ENCODE measurements at places on chromosomes 7 and 10. TPM values are rescaled to one million over a fixed set of nuclear protein-coding genes. Genes with fewer than 3 reads are reported as not detected.

PLAU gene
- total RNA-seq, result 1.6 TPM

- no peak overlapping the region for H3K27ac ChIP-seq
- no peak for DNase-seq
- H3K36me3 ChIP-seq, result peaks cover 3% of the 10 kb centered on the region
- no peaks in the 10 kb centered on the region for H3K27me3 ChIP-seq
- H3K4me1 ChIP-seq, result no peaks in the 10 kb centered on the region
Observed at GRCh38 chr7:133934262-133934976, 192.7 kb upstream of the LRGUK start.

DNA sequence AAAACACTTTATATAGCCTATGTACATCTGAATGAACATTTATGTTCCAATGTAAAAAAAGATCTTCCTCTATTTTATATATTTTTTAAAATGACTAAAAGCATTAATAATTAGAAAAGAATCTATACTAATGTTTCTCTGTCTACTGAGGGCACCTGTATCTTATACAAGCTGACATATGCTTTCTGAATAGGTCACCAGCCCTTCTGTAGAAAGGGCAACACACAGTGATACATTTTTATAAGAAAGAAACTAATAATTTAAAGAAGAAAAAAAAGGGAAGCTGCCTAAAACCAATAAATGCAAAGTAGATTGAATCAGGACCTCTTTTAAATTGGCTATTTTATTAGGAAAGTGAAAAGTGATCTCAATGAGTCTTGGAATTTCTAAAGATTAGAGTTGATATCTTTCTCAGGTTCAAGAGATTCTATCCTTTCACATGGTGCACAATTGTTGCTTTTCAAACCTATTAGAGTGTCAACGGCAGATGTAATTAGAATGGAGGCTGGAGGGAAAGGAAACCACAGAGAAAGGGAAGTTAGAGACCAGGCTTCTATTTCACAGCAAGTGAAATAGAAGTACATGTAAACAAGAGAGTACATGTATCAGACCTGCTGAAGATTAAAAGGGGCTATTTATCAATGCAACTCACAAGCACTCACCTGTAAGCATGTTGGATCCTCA is 6.3 kb downstream of the MTPN start:
- H3K4me3 ChIP-seq, result no peak overlapping the region
- H3K27ac ChIP-seq, result no peak overlapping the region
- DNase-seq, result no peak
- no peaks in the 10 kb centered on the region for H3K27me3 ChIP-seq
- H3K4me1 ChIP-seq, result peaks cover 66% of the 10 kb centered on the region

PRSS37 gene
- total RNA-seq, result not detected

- H3K36me3 ChIP-seq, result no peaks in the 10 kb centered on the region
- DNase-seq, result no peak
- no peak overlapping the region for H3K4me3 ChIP-seq
- H3K27me3 ChIP-seq, result no peaks in the 10 kb centered on the region
Observed at GRCh38 chr7:132239422-132239994, 336.8 kb downstream of the PLXNA4 start.

GRCh38 chr7:67302113-67303039 is 305.7 kb downstream of the TYW1 start:
- H3K36me3 ChIP-seq, result no peaks in the 10 kb centered on the region
- peak overlapping the region; percentile 93 for H3K27ac ChIP-seq
- H3K4me3 ChIP-seq, result peak overlapping the region; percentile 98
- peaks cover 6% of the 10 kb centered on the region for H3K4me1 ChIP-seq

- H3K36me3 ChIP-seq, result no peaks in the 10 kb centered on the region
- no peak for DNase-seq
- no peaks in the 10 kb centered on the region for H3K27me3 ChIP-seq
- H3K4me1 ChIP-seq, result no peaks in the 10 kb centered on the region
- H3K4me3 ChIP-seq, result no peak overlapping the region
Observed at GRCh38 chr7:146656988-146657387, 540.4 kb downstream of the CNTNAP2 start.

DNA sequence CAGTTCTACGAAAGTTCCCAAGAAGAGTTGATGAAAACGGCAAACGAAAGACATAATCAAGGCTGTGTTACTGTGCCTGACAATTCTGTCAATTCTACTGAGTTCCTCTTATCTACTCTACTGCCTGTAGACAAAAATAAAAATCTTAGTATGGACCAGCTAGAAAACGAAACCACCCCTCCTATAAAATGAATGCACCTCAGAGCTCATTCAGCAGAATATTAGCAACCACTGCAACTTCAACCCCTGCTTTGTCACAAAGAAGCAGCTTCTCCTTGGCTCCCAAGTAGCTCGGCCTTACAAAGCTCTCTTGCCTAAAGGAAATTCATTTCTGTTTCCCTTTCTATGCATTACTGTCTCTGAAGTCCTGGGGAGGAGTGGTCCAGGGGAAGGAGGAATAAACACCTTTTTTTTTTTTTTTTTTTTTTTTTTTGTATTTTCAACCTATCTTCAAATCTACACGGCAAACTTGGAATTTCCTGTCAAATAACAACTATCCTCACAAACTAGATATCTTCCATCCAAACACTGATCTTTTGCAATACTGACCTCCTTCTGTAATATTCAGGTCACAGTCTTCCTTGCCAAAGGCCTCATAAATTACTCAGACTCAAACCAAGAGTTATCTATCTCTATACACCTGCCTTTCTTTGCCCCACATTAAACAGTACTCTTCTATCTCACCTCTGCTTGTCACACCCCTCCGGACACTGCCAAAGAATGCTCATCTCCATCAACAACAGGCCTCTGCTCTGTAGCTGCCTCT is 74.3 kb downstream of the GLI3 start:
- DNase-seq, result no peak
- H3K27me3 ChIP-seq, result no peaks in the 10 kb centered on the region
- no peaks in the 10 kb centered on the region for H3K36me3 ChIP-seq
- H3K4me3 ChIP-seq, result no peak overlapping the region
- H3K4me1 ChIP-seq, result no peaks in the 10 kb centered on the region

TSPAN15 gene
- 1.4 TPM for total RNA-seq

OPN4 gene
- not detected for total RNA-seq

EGR2 gene
- 89.9 TPM for total RNA-seq

PPP1R17 gene
- total RNA-seq, result not detected

SPDYE1 gene
- total RNA-seq, result not detected

SKIDA1 gene
- 0.24 TPM for total RNA-seq

GRCh38 chr7:129540340-129540739 is 38.0 kb downstream of the SMKR1 start:
- no peaks in the 10 kb centered on the region for H3K27me3 ChIP-seq
- peaks cover 4% of the 10 kb centered on the region for H3K4me1 ChIP-seq
- no peak for DNase-seq
- H3K4me3 ChIP-seq, result no peak overlapping the region

COL28A1 gene
- total RNA-seq, result not detected

FHIP2A gene
- 23.2 TPM for total RNA-seq

MKLN1 gene
- 31.0 TPM for total RNA-seq

GRCh38 chr7:152608656-152609055 is 67.3 kb downstream of the XRCC2 start:
- no peaks in the 10 kb centered on the region for H3K27me3 ChIP-seq
- no peaks in the 10 kb centered on the region for H3K36me3 ChIP-seq
- no peaks in the 10 kb centered on the region for H3K4me1 ChIP-seq
- no peak overlapping the region for H3K27ac ChIP-seq
- no peak for DNase-seq

GRCh38 chr7:144907577-144907976 is 71.7 kb upstream of the TPK1 start:
- no peaks in the 10 kb centered on the region for H3K4me1 ChIP-seq
- no peaks in the 10 kb centered on the region for H3K36me3 ChIP-seq
- no peak for DNase-seq

GNGT1 gene
- not detected for total RNA-seq

DNA sequence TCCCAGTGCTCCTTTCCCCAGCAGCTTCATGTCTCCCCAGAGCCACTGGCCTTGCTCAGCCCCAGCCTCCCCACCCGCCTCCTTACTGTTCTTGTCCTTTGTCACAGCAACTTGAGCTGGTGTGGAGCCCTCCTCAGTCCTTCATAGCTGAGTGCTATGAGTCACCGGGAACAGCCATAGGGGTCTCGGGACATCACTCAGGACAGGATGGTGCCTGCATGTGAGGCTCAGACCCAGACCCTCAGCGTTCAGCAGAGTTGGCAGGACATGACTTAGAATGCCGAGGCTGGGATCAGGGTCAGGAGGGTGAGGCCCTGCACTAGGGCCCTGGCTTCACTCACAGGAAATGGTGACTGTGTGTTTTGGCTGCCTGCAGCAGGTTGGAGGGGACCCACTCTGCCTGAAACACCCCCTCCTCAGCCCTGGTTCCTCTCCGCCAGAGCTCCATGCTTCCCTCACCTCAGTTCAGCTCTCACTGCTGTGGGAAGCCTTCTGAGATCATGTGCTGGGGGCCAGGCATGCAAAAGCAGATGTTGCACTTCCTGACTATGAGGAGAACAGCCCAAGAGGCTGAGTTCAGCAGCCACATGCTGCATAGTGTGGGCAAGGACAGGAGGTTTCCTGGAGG is 40.7 kb upstream of the GJD4 start:
- DNase-seq, result no peak
- no peaks in the 10 kb centered on the region for H3K4me1 ChIP-seq
- no peaks in the 10 kb centered on the region for H3K27me3 ChIP-seq
- H3K36me3 ChIP-seq, result peaks cover 6% of the 10 kb centered on the region
- no peak overlapping the region for H3K4me3 ChIP-seq

GRCh38 chr7:40535678-40536077 is 400.9 kb downstream of the SUGCT start:
- no peak overlapping the region for H3K27ac ChIP-seq
- no peaks in the 10 kb centered on the region for H3K36me3 ChIP-seq
- no peak overlapping the region for H3K4me3 ChIP-seq

- H3K27me3 ChIP-seq, result no peaks in the 10 kb centered on the region
- no peak overlapping the region for H3K27ac ChIP-seq
- peaks cover 15% of the 10 kb centered on the region for H3K4me1 ChIP-seq
- no peak overlapping the region for H3K4me3 ChIP-seq
- peaks cover 37% of the 10 kb centered on the region for H3K36me3 ChIP-seq
Observed at GRCh38 chr10:123165445-123166072, 11.4 kb downstream of the BUB3 start.

DNA sequence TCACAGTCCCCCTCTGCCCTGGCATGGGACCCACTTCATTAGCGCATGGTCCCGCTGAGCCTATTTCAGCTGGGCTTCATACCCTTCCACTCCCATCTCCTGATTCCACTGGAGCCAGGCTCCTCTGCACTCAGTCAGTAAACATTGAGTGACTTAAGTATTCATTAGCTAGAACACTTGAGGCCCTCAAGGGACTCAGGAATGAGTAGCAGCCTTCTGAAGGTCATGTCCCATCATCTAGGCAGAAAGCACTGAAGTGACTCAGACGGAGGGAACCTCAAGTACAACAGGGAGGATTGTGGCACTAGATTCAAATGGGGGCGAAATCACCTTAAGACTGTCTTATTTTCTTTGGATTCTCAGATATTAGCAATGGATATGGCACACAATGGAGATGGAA is 186.6 kb upstream of the INHBA start:
- H3K36me3 ChIP-seq, result no peaks in the 10 kb centered on the region
- DNase-seq, result no peak
- no peak overlapping the region for H3K27ac ChIP-seq

DNA sequence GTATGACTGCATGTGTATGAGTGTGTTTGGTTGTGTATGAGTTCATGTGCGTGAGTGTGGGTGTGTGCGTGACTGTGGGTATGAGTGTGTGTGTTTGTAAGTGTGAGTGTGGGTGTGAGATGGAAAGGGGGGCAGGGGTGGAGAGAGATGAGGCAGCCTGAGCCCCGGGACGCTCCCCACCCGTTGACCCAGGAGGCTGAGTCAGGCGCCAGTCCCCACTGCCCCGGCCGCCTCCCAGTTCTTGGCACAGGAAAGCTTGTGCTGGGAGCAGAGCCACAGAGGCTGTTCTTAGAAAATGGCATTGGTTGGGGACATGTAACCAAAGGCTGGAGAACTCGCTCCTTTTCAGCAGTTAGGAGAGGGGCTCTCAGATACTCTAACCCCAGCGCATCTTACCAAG is 27.8 kb upstream of the NUB1 start:
- H3K4me1 ChIP-seq, result no peaks in the 10 kb centered on the region
- H3K27ac ChIP-seq, result no peak overlapping the region
- no peaks in the 10 kb centered on the region for H3K36me3 ChIP-seq
- no peak overlapping the region for H3K4me3 ChIP-seq
- no peaks in the 10 kb centered on the region for H3K27me3 ChIP-seq
